Fibroblast of pulmonary artery (primary cell): ENCODE measurements at places on chromosomes 4 and X.
A peak's percentile ranks its signal among the peaks of the same experiment; 100 is the strongest.

DNA sequence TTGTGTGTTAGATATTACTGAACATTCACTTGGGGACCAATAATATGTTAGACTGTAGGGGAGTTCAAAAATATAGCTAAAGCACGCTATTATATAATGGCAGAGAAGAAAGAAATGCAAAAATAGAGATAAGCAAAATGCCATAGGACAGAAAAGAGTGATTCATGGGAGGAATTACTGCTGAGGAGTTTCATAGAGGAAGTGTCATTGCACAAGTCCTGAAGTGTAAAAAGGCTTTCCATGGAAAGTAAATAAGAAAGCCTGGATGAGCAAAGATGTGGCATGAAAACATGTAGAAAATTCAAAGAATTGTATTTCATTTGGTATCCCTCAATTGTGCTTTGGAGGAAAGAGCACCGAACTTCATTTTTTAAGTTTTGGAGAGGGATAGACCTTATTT lies 14.5 kb downstream of the HMGB2 start:
- DNase-seq, result peak; percentile 79

GRCh38 chr4:71441186-71442169 lies 102.7 kb downstream of the SLC4A4 start:
- DNase-seq, result no peak

- no peak for DNase-seq
Observed at GRCh38 chrX:71514367-71515037, 18.4 kb upstream of the OGT start.

GRCh38 chrX:153562546-153562945 lies 36.4 kb downstream of the CCNQ start:
- no peak for DNase-seq

GRCh38 chrX:28542791-28543190 lies 44.5 kb upstream of the IL1RAPL1 start:
- no peak for DNase-seq

- no peak for DNase-seq
Observed at GRCh38 chrX:103791228-103791627, 14.6 kb downstream of the PLP1 start.

GRCh38 chr4:11455201-11455835 lies 26.6 kb upstream of the HS3ST1 start:
- DNase-seq, result no peak

DNA sequence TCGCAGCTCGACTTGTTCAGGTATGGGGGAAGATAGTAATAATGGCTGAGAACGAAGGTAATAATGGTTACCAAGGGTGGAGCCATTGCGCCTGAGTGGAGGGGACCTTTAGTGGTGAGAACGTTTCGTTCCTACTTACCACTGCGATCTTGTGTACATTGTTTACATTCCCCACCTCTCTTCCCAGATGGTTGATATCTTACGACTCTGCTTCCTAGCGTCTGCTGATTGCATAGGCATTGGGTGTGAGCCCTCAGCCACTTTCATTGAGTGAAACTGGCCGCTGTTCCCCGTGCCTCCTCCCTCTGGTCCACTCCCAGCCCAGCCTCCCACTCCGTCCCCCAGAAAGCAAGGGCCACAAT lies 850 bp downstream of the IGBP1 start:
- DNase-seq, result peak; percentile 20

DNA sequence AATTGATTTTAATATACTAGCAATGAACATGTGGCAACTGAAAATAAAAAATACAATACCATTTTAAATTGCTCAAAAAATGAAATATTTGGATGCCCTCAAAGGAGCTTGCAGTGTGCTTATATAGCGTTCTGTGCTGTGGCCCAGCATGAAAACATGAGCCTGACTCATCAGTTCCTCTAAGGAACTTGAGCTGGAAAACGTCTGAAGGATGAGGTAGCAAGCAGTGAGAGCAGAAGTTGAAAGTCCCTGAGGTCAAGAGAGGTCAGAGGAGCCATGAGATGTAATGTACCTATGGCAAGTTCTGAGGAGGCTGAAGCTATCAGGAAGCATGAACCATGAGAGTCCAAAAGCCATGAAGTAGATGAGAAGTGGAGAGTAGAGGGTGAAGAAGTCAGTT lies 59.7 kb downstream of the HMGB3 start:
- no peak for DNase-seq

DNA sequence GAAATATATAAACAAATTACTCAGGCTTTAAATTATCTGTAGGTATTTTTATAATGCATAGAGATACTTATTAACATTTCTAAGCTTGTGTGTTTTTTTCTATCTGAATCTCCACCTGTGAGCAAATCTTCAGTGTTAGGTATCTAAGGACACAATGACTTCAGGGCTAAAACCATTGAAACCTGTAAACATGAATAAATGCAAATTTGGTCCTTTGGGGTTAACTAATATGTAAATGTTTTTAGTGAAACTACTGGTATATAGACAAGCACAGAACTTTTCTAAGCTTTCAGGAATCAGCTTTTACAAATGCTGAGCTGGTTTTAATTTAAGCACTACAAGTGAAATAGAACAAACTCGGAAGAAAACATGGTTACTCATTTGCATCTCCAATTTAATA lies 147.9 kb downstream of the FBXO8 start:
- no peak for DNase-seq

DNA sequence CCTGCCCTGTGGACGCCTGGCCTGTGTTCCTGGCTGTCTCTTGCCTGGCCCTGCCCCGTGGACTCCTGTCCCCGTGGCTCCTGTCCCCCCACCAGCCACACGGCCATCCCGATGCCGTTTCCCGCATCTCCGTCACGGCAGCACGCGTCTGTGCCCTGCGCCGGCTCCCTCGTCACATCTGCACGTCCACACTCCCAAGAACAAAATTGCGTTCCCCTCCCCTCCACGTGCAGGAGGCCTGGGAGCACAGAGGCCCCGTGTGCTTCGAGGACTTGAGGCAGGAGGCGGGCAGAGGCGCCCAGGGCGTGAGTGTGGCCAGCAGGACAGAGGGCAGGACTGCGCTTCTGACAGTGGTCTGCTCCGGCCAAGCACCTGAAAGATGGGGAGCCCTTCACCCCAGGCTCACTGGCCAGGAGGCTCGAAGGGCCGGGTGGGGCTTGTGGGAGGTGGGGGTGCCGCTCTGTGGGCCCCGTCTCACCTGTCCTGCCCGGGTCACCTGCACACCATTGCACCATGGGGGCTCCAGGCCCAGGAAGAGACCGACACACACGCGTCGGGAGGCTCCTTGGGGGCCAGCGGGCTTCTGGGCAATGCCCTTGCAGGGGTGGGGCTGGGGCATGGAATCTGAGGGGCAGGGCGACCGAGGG lies 17.3 kb downstream of the FGFRL1 start:
- DNase-seq, result no peak

DNA sequence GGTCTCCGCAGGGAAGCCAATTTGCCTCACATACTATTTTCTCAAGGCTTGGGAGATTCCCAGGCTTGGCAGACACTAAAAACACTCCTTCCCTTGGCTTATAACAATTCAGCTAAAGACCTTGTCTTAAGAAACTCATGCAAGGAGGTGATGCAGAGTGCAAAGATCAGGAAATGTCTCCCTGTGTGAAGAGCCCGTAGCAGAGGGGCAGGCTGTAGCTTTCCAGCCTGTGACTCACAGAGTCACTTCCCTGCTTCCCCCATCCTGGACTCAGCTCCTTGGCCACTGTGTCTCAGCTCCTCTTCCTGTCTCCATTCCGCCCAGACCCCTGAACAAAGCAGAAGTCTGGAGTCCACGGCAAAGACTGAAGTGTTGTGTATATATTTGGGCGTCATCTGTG lies 56.1 kb downstream of the KDR start:
- peak; percentile 86 for DNase-seq

DNA sequence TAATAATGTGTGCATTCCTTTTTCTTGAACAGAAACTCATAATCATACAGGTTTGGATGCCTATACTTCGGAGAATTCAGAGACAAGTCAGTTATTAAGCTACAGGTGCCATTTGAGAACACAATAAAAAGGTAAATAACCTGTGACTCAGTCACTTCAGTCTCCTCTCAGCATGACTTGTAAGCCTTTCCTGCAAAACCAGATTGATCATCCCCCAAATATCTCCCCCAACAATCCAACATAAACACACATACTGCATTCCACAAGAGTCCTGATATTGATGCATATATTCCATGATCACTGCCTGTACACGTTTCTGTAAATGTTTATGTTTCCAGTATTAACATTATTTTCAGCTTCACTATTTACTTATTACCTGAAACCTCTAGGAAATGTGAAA lies 110.8 kb downstream of the PWWP3B start:
- no peak for DNase-seq

- DNase-seq, result peak; percentile 89
Observed at GRCh38 chr4:177484613-177485021, 42.4 kb upstream of the AGA start.

GRCh38 chr4:114077610-114078009 lies 98.2 kb upstream of the ARSJ start:
- peak; percentile 64 for DNase-seq

GRCh38 chr4:93960916-93961315 lies 132.4 kb downstream of the ATOH1 start:
- DNase-seq, result no peak

GRCh38 chrX:148380650-148381561 lies 119.5 kb upstream of the AFF2 start:
- no peak for DNase-seq

DNA sequence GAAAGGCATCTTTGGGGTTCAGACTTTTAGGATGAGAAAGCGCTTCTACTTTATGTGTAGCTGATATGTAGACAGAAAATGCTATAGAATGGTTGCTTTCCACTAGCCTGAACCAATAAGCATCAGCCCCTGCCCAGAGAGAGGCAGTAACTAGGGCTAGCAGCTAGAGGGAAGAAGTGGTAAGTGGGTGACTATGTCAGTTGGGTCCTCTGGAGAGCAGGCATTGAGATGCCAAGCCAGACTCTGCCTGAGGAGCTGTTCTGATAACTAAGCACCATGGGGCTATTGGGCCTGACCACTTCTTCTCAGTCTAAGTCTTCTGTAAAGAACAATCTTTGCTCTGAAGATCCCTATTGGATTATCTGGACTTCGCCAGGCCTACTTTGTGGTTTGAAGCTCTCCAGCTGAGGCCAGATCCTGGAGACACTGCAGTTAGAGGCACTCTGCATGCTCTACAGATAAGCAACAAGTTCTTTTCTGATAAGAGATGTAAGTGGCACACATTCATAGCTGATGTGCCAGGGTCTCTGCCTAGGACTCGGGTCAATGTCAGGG lies 146.1 kb downstream of the RBM46 start:
- DNase-seq, result no peak

GRCh38 chr4:47031751-47032404 lies 511 bp downstream of the GABRB1 start:
- no peak for DNase-seq

GRCh38 chr4:10958226-10958856 lies 273.8 kb upstream of the CLNK start:
- no peak for DNase-seq

- DNase-seq, result peak; percentile 63
Observed at GRCh38 chrX:21943460-21944135, 3.1 kb downstream of the SMS start.

DNA sequence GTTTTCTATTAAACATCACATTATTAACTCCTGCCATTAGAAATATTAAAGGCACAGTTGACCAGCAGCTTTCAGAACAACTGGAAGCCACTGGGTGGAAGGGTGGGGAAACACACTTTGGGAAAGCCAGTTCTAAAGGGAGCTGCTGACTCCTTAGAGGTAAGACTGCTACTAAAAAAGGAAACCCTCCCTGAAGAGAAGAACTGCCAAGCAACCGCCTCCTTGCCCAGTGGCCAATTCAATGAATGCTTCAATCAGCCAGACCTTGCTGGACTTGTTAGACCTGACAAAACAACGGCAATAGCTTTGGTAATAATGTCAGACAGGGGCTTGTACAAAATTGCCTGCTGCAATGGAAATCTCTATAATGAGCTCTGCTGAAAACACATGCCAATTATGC lies 15.6 kb downstream of the OPHN1 start:
- no peak for DNase-seq

- DNase-seq, result no peak
Observed at GRCh38 chrX:115582616-115583495, 21.9 kb downstream of the PLS3 start.

DNA sequence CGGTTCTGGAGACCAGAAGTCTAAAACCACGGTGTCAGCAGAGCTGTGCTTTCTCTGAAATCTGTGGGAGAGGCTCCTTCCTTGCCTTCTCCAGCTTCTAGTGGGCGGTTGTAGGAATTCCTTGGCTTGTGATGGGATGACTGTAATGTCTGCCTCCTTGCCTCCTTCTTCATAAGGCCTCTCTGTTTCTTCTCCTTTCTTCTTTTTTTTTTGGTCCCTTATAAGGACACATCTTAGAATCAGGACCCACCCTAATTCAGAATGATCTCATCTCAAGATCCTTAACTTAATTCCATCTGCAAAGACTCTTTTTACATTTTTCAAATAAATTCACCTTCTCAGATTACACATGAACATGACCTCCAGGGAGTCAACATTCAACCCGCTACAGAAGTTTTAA lies 186.9 kb downstream of the STK32B start:
- DNase-seq, result no peak

GRCh38 chrX:107936434-107936730 lies 45.8 kb downstream of the TEX13B start:
- DNase-seq, result no peak

DNA sequence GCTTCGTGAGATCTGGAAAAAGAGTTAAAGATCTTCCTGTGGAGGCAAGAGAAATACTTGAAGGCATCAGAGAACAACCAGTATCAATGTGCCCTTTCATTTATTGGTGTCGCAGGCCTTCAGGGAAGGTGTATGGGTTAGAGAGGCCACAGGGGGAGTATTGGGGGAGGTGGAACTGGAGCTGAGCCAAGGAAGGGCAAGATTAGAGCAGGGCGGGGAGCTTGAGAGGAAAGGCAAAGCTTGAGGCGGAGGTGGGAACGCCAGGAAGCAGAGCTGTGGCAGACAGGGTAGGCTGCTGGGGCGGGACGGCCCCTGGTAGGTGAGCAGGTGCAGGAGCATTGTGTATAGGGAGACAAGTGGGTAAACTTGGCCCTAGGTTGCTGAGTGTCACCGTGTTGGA lies 329.9 kb downstream of the ARHGAP10 start:
- DNase-seq, result no peak

- DNase-seq, result peak; percentile 40
Observed at GRCh38 chr4:168304744-168305459, 13.7 kb downstream of the DDX60 start.

DNA sequence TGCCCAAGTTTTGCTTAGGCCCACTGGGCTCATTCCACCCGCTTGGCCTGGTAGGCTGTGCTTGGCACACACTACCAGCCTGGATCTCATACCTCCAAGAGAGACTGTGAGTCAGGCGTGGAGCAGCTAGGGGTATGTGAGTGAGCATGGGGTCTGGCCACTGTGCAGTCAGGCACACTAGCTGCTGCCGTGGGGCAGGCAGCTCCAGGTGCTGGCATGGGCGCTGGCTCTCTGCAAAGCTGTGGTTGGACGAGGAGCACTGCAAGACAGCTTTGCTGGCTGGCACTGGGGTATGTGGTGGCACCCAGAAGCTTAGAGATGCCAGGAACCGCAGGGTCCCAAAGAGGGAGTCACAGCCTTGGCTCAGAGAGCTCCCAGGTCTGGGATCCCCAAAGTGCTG lies 377.8 kb downstream of the KCTD8 start:
- DNase-seq, result no peak
